Peyer's patch (tissue), 4 donors: ENCODE measurements at places on chromosomes 2 and 18. TPM values are rescaled to one million over a fixed set of nuclear protein-coding genes. Genes with fewer than 3 reads are reported as not detected.

DNA sequence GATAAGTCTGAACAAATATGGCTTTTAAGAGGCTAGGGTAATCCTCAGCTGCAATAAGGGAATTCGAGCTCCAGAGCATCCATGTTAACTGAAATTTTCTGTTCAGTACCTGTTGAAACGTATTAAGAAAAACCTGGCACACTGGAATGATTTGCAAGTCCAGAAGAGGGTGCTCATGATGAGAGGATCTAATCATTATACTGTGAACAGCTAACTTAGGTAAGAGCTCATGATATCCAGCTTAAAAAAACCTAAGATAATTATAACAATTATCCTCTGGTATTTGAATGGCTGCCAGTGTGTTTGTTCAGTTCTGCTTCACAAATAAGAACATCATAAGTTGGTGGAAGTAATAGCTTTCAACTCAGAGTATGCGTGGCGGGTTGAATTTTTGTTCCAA lies 1118.3 kb upstream of the DDX18 start:
- DNase-seq: no peak

DNA sequence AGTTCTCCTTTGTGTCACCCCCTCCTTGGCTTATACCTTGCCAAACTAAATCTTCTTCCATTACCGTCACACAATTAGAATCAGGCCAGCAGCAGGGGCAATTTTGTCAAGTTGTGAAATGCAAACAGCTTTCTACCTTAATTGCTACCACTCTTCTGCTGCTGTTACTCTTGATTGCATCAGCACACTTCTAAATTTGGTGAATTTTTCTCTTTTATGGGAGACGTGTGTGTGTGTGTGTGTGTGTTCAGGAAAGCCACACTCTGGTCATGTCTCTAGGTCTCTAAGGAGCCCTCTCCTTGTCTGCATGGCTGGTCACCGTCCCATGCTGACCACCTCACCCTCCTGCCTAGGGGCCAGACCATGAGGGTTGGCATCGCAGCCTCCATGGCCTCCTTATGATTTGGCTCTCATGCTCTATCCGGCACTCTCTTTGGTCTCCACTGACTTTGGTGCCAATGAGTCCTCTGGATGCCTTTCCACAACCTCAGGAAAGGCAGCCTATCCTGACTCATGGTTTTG lies 87.7 kb downstream of the GATA6 start:
- no peak for DNase-seq

- DNase-seq: no peak
These were observed 65.3 kb downstream of the BIRC6 start for GRCh38 chr2:32422133-32422532.

DNA sequence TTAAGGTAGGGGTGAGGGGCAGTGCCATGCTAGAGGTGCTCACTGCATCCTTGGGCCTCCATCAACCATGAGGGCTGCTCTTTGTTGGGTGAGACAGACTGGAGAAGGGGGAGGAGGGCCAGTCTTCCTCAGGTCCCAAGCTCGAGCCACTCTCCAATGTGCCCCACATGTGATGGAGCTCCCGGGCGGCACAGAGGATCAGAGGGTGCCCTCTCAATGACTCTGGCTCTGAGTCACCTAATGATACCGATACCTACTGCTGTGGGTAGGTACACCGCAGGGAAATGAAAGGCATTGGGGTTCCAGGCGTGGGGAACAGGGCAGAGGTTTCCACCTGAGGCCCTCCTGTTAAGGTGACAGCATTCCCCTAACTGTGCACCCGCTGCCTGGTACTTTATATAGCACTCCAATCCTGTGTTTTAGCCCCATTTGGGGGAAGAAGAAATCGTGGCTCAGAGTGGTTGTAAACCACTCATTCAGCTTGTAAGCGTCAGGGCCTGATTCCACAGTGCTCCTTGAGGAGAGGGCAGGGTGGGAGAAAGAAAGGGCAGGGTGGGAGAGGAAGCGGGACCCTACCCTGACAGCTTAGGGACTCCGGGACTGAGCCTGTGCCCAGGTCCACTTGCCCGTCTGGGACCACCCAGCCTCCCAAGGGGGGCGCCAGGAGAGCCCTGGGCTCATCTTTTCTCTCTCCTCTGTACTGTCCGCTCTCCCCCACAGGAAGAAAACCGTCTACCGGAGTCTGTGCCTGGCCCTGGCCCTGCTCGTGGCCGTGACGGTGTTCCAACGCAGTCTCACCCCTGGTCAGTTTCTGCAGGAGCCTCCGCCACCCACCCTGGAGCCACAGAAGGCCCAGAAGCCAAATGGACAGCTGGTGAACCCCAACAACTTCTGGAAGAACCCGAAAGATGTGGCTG lies 1.8 kb downstream of the B3GNT7 start:
- DNase-seq: peak; percentile 82

- DNase-seq: no peak
These were observed 60.1 kb downstream of the ABCG8 start for GRCh38 chr2:43898838-43899346.

GRCh38 chr2:86672027-86672545 lies 48.0 kb upstream of the RMND5A start:
- no peak for DNase-seq

DNA sequence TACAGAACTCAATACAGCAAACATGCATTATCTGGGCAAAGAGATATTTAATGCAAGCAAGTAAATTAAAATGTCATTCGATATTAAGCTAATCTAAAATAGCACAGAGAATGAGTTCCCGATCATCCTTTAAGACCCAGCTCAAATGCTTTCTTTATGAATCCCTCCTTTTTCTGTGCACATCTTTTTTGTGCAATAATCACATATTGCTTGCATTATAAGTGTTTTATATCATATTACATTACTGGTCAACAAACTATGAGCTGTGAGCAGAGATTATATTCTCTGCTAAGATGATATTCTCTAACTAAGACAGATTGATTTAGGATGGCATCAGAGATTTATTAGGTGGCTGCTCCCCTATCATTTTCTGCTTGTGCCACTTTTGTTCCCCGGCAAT lies 146.1 kb downstream of the ERBB4 start:
- no peak for DNase-seq

DNA sequence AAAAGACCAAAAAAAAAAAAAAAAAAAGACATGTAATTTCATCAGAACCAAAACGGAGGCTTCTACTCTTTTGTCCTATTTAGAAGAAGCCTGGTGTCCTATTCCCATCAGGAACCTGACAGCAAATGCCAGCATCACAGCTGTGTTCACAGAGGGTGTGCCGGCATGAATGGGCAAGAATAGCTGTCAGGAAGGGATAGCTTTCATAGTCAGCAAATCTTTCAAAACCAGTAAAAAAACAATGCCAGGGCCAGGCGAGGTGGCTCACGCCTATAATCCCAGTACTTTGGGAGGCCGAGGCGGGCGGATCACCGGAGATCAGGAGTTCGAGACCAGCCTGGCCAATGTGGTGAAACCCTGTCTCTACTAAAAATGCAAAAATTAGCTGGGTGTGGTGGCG lies 231.8 kb upstream of the PXDN start:
- no peak for DNase-seq

DNA sequence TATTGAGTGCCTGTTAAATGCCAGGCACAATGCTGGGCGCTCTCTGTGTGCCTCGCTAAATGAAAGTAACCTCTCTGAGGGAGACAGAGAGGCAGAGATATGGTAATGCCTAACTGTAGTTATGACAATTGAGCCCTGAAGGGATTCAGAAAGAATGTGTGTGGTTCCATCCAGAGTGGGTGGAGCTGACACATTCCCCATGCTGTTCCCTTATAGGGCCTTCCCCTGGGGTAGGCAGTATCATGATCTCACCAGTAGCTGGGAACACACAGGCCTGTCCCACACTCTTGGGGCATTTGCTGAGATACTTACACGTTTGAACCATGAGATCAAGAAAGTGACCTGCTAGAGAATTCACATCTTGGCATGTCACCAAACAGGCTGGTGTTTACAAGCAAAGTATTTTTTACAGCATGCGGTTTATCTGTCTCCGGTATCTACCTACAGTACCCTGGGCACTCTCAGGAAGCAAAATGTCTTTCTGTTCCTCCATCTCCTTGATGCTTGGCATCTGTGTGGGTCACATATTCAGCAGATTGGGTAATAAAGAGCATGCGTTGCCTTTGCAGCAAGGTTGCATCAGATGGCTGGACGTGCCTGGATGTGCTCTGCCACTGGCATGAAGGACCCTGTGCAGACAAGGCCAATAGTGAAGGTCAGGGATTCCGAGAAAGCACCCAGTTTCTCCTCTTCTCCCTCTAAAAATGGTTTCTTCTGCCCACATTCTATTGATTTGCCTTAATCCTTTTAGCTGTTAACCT lies 9.4 kb downstream of the CTIF start:
- no peak for DNase-seq

GRCh38 chr18:6427286-6427685 lies 12.6 kb upstream of the L3MBTL4 start:
- DNase-seq: no peak

- peak; percentile 58 for DNase-seq
These were observed 6.2 kb upstream of the SATB2 start for GRCh38 chr2:199463708-199464605.

DNA sequence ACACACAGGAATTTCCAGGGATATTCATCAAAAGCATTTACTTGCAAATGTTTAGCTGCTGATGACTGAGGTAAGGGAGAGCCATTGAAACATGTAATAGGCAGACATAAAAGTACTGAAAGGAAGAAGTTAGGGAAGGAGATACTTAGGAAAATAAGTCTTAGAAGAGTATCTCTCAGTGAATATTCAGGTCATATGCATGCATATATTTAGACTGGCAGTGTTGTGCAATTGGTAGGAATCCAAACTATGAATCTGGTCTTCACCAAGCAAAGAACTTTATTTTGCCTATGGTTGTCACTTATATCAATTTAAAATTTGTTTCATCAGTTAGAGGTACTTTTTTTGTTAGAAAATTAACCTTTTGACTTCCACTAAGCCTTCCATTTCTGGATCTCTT lies 1490.7 kb downstream of the SUCLG1 start:
- DNase-seq: no peak

The NEUROD1 gene
- 2.7 TPM for total RNA-seq

The VWC2L gene
- not detected for total RNA-seq

The CDC42EP3 gene
- 7.4 TPM for total RNA-seq

The REG3G gene
- total RNA-seq: not detected

The FZD7 gene
- total RNA-seq: 18.8 TPM

The ASTL gene
- not detected for total RNA-seq
